GM23248 (cell line): ENCODE measurements at places on chromosomes 11 and 22.

DNA sequence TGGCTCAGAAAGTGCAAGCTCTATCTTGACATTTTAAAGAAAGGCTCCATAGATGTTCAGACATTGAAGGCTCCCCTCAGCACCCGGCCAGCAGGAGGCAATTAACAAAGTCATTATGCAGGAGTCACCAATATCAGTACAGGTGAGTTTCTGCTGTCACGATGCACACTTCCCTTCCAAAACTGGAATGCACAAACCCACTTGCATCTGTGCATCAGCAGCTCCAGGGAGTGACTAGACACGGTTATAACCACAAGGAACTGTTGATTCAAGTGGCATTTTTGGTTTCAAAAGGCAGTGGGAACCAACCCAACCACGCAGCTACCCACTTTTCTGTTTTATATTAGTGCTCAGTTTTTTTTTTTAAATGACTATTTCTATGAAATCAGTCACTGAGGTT is 293.9 kb upstream of the NARS2 start:
- no peak for DNase-seq

GRCh38 chr11:17013548-17014320 is 480 bp downstream of the PLEKHA7 start:
- no peak for DNase-seq

DNA sequence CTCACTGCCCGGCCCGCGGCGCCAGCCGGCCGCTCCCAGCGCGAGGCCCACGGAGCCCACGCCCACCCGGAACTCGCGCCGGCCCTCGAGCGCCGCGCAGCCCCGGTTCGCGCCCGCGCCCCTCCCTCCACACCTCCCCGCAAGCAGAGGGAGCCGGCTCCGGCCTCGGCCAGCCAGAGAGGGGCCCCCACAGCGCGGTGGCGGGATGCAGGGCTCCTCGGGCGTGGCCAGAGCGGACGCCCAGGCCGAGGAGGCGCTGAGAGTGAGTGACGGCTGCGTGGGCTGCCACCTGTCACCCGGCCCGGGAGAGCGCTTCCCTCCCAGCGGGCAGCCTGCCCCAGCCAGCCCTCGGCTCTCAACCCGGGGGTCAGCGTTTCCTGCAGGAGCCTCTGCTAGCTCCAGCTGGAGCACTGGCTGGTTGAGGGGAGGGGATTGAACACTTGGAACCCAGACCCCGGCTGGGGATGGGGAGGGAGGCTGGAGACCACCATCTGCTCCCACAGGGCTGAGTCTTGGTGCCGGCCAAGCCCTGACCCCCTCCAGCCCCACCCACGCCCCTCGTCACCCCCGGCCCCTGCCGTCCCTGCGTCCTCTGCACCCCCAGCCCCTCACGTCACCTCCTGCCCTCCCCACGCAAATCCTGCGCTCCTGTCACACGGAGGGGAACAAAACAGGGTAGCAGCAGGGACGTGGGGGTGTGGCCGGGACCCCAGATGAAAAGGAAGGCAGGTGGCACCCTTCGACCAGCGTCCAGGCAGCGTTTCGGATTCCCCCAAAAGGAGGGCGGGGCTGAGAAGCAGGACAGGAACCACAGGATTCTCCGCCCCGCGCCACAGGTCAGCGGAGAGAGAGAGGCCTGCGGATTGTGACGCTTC is 157.0 kb downstream of the BRD1 start:
- DNase-seq, result no peak

DNA sequence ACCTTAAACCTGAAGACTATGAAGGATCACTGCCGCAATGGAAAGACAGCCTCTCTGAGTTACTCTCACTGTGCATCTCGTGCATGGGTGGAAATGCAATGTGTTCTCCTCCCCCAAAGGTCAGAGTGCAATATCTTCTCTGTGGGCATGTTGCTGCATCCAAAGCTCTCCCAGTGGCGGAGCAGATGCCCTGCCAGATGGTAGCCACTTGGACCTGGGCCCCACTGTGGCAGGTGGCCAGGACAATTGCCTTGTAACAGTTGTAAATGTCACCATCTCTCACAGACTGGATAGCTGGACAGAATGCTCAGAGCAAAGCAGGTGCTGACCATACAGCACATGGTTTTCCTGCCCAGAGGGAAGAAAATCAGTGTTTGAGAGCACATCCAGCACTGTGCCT is 542.0 kb downstream of the FAM181B start:
- DNase-seq, result no peak

GRCh38 chr11:61650781-61651571 is 29.2 kb upstream of the DAGLA start:
- DNase-seq, result no peak

GRCh38 chr11:72413914-72414628 is 20.3 kb downstream of the CLPB start:
- peak; percentile 89 for DNase-seq
